ENCODE measurements at places on chromosomes 12 and 14.

DNA sequence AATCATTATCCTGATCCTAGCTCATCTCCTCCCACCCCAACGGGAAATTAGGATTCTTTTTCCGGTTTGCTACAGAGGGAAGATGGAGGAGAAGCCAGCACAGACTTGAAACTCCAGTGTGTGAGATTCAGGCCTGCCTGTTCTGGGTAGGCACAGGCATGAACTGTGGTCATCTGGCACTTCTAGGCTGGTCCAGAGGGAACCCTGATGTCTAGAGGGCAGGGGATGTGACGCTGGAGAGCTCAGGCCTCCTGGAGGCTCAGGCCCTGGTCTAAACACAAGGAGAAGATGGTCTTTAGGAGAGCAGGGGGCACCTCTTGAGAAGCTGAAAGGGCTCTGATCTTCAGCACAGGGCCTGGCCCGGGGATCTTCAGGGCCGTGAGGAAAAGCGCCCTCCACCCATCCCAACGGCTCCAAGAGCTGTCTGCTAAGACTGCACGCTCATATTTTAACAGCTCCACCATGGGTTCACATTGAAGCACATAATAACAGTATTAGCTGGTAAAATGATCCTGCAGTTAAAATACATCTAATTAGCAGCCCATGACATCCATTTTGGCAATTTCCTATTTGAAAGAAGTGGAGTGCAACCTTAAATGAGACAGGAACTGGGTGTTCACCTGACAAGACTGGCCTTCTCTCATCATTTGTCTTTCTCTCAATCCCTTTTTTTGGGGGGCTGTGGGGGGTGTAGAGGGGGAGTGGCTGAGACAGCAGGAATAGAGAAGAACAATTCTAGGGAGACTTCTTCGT, 35.4 kb downstream of the BCL11B start:
- DNase-seq: no peak

DNA sequence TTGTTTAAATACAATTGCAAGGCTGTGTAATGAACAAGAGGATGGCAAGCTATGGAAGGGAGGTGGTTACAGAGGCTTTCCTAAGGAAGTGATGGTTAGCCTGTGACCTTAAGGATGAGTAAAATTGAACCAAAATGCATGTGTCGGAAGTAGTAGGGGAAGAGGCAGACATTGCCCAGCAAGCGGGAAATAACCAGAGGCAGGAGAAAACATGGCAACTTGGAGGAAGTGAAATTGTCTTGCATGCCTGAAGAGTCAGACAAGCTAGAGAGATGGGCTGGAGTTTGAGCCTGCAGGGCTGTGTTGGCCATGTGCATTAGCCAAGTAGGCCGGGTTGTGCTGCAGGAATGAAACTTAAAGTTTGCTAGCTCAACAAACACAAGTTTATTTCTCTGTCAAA, 96.2 kb downstream of the BTG1 start:
- no peak for DNase-seq

GRCh38 chr14:37091651-37092050, 80.8 kb downstream of the SLC25A21 start:
- no peak for DNase-seq

- DNase-seq: peak; percentile 80
Observed at GRCh38 chr14:102694530-102695166, 82.6 kb upstream of the TRAF3 start.
